Right renal pelvis (tissue), 4 donors: ENCODE measurements at places on chromosomes 11 and 22. TPM values are rescaled to one million over a fixed set of nuclear protein-coding genes. Genes with fewer than 3 reads are reported as not detected.

TNNI2 gene
- polyA plus RNA-seq, result 0.77 TPM

MMP12 gene
- 1.7 TPM for polyA plus RNA-seq

DNA sequence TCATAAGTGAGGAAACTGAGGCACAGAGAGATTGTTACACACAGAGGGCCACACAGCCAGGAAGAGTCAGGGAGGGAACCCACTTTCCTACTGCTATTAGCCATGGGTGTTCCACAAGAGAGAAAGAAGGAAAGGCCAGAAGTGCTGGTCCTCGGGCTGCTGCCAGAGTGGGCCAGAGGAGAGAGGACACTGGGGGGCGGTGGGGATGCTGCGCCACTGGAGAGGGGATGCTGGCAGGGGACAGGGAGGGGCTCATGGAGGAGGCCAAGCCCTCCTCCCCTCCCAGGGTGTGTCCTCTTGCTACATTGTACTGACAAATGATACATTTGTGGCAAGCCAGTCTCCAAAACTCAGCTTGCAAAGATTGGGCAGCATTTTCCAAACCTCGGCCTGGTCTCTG is 9.9 kb downstream of the IL10RA start:
- DNase-seq, result no peak

DNA sequence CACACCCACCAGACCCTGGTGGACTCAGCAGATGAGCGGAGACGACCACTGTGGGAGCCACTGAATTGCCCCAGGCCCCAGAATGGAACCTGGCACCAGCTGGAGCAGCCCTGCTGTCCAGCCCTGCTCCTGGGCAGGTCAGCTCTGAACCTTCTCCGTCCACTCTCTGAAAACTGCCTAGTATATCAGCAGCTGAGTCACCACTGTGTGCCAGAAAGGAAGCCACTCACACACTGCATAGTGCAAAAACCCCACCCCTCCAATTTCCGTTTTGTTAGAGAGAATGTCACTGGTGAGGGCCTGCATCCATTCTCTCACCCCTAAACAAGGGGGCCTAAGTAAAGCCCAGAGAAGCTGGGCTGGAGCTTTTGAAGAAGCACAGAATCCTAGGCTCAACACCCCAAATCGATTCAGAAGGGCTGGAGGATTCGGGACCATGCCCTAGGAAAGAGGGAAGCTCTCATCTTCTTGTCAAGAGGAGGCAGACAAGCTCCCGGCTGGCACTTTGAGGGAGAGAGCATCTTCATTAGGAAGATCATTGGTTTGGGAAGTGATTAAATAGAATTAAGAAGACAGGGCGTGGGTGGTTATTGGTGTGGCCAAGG is 44.5 kb downstream of the GALNT18 start:
- DNase-seq, result no peak

OR9Q2 gene
- polyA plus RNA-seq, result not detected

DNA sequence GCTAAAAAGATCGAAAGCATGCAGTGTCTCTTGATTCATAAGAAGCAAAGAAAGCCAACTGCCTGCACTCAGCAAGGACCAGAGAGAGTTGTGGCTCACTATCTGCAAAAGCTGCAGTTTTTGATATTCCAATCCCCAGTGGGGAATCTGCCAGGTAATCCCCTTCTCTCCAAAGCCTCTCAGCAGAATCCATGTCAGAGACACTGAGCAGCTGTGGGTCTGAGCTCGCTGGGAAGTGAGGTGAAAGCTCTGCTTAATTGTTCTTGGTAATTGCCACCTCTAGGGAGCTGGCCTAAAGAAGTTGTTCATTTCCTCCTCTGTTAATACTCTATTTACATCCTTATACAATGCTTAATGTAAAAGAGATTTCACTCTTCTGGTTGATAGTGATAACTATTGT is 261.3 kb upstream of the LRRC4C start:
- no peak for DNase-seq

SPCS2 gene
- polyA plus RNA-seq, result 225 TPM

OR4A47 gene
- not detected for polyA plus RNA-seq

DNA sequence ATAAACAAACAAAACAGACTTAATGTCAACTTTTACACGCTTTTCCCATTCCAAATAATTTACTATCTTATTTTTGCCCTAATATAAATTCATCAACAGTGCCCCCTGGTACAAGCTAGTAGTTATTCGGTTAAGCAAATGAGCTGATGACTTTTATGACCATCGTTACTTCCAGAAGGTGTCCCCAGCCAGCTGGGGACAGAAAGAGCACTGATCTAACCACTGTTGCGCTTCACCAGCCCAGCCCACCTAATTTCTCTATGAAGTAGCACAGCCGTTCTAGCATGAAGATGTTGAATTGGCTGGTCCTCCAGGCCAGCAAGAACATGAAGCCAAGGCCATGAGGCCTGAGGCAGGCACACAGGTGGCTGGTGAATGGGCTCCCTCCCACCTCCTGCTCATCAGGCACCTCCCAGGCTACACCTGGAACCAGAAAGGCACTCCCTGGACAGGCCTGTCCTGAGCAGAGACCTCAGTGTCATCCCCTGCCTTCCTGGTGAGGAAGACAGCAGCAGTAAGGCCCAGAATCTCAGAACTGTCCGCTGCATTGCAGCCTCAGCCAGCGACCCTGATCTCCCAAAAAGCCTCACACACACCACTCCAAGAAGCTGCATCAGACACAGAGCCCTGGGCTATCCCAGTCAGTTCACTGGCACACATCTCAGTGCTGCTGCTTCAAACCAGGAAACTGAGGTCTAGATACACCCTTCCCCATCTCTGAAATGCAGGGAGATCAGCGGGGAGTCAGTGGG is 12.9 kb downstream of the GNB1L start:
- no peak for DNase-seq

DNA sequence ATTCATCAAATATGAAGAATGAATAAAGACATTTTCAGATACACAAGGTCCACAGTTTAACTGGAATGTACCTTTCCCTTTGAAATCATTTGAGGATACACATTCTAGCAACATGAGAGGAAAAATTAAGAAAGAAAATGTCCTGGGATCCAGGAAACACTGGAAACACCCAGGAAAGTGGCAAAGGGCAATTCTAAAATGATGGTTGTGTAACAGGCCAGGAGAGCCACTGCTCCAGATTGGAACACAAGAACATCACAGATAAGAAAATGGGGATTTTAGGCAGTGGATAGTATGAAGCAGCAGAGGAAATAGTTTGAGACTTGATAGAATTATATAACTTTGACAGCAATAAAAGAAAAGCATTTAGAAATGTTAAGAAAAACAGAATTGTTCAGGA is 56.1 kb upstream of the GRIK4 start:
- DNase-seq, result no peak

TRIM3 gene
- polyA plus RNA-seq, result 19.8 TPM

OR6T1 gene
- polyA plus RNA-seq, result not detected

DNA sequence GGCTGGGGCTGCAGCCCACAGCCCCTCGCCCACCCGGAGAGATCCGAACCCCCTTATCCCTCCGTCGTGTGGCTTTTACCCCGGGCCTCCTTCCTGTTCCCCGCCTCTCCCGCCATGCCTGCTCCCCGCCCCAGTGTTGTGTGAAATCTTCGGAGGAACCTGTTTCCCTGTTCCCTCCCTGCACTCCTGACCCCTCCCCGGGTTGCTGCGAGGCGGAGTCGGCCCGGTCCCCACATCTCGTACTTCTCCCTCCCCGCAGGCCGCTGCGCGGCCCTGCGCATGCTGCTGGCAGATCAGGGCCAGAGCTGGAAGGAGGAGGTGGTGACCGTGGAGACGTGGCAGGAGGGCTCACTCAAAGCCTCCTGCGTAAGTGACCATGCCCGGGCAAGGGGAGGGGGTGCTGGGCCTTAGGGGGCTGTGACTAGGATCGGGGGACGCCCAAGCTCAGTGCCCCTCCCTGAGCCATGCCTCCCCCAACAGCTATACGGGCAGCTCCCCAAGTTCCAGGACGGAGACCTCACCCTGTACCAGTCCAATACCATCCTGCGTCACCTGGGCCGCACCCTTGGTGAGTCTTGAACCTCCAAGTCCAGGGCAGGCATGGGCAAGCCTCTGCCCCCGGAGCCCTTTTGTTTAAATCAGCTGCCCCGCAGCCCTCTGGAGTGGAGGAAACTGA is 731 bp downstream of the GSTP1 start:
- DNase-seq, result no peak

DNA sequence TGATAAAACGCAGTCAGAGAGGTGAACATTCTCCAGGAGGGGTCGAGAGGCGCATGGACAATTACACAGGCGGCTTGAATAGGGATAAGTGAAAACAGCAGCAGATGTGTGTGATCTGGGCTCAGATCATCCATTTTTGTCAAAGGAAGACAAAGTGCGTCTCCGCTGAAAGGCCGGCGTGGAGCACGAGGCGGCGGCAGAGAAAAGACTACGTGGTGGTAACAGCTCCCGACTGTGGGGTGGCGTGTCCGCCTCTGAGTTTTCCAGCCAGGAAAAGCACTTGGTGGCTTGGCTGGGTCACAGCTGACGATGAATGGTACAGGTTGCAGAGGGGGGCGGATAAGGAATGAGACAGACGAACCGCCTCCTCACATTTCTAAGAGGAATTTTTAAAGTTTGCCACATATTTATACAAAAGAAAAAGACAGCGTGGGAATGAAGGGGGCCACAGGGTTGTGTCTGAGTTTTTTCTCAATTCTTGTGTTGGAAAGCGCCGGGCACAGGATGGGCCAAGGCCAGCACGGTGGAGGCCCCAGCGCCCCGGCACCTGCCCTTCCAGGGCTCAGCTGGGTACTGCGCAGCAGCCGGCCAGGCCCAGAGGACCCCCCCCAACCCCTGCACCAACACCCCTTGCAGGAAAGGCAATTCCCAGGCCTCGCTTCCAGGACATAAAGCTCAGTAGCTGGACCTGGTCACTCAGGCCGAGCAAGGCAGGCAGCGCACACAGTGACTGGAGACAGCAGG is 80.4 kb downstream of the TRMU start:
- no peak for DNase-seq

GRCh38 chr22:44026630-44027511 is 2.8 kb downstream of the PARVB start:
- no peak for DNase-seq

DNA sequence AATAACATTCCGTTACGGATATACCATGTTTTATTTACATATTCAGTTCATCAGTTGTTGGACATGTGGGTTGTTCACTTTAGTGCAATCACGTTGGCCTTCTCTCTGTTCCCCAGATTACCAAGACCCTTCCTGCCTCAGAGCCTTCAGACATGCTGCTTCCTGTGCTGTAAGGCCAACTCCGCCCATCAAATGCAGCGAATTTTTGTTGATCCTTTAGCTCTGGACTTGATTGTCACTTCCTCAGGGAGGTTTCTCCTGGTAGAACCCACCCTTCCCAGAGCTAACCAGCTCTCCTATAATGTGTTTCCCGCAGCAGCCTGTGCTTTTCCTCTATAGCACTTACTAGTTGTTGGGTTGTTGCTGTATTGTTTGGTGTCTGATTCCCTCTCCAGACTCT is 39.4 kb downstream of the SWAP70 start:
- no peak for DNase-seq

PATE2 gene
- 0.11 TPM for polyA plus RNA-seq

DNA sequence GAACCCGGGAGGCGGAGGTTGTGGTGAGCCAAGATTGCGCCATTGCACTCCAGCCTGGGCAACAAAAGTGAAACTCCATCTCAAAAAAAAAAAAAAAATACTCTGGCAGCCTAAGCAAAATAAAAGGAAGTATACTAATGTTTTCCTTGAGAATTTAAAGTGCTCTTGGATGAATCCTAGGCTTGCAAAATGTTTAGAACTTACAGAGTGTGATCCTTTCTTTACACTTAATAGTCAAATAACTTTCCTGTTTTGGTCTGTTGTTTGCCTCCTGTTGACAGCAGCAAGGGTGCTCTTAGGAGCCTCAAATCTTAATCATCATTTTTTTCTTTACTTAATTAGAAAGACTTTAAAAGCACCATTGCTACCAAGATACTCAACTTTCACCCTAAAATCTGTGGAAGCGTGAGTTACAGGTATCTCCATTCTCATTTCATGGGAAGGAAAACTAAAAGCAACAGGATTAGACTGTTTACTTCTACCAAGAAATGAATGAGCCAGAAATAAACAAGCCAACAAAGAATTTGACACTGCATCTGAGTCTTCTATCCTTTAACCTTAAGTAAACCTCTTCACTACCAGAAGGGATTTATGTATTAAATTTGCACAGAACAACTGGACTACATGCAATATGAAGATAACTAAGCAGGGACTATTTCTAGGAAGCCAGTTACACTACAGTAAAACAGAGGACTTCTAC is 38.7 kb upstream of the CRTAM start:
- no peak for DNase-seq

WNT11 gene
- 13.1 TPM for polyA plus RNA-seq

ZMAT5 gene
- polyA plus RNA-seq, result 22.8 TPM

DNA sequence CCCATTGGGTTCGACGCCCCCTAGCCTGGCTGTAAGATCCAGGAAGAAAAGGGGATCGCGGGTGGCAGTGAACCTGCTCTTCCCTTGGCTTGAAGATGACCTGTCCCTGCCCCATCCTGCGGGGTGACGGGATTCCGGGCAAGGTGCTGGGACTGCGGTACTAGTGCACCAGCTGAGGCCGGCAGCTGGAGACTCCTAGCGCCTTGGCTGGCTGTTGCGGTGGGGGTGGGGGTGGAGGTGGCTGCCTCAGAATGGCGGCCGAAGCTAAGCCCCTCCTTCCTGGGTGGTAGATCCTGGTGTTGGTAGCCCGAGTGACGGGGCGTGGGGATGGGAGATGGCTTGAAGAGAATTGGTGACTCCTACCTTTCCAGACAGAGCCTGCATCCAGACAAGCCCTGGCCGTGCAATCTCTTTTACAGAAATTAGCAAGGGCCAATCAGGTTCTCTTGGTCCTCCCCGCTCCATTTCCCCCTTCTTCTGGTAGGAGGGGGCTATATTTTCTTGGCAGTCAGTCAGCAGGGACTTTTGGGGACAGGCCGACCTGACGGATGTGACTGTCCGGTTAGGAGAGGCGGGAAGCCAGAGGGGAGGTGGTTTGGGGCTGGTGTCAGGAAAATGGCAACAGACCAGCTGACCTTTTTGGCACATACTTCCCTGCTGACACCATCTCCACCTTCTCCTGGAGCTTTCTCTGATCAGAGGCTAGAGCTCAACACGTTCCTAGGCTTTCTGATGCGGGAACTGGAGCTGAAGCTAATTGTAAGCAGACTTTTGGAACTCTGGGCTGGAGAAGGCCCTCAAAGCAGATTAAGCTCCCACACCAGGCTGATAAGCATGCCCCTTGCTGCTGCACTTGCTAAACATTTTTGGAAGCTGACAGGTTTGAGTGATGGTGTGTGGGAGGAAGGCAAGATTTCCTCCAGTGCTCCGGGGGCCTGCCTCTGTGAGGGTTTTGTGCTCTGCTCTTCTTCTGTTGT is 2.0 kb downstream of the NAV2 start:
- DNase-seq, result no peak

MARK2 gene
- polyA plus RNA-seq, result 37.3 TPM

ARHGAP8 gene
- 25.2 TPM for polyA plus RNA-seq

DNA sequence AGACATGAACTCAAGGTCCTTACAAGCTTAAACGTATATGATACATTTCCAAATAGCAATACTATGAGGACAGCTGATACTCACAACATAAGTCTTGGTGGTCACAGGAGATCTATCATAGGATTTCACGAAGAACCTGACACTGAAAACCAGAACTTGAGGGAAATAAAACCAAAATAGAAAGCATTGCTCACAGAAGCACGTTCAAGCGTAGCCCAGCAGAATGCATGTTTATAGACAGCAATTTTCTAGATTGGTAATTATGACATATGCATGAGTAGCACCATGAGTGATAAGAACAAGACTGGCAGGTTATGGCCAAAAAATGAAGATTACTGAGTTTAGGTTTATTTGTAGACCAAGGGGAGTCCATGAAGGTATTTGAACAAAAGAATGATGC is 243.5 kb downstream of the ETS1 start:
- no peak for DNase-seq

ELF5 gene
- polyA plus RNA-seq, result 55.2 TPM
